Fibroblast of skin of right quadriceps (primary cell): ENCODE measurements at places on chromosomes 4 and X.

DNA sequence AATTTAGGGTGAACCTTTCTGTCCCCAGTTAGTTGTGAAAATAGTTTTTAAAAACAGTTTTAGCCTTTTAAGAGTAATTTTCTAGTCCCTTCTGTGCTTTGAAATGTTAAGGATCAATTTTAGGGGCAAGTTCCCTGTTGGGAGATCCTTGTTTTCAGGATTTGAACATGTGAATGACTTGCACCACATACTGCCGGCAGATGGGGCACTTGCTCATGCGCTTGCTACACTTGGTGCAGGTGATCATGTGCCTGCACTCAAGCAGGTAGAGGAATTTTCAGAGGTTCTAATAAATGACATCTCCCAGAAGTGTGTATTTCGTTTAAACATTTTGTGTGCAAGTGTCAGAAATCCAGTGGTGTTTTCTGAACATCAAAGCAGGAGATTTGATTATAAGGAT, 195.9 kb downstream of the CHM start:
- DNase-seq: no peak

DNA sequence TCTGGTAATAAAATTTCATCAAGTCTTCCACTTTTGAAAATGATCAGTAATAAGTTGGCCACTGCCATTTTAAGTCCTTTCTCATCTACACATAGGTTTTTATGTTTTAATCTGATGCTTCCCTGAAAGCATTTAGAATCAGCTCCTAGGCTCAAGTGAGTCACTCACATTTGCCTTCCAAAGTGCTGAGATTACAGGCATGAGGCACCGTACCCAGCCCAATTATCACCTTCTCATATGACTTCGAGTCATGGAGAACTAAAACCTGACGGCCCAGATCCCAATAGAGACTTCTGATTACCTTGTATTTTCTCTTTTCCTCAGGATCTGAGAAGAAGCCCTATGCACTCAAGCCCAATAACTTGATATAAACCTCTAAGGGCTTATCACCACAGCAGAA, 140.8 kb downstream of the OPHN1 start:
- DNase-seq: peak; percentile 20

DNA sequence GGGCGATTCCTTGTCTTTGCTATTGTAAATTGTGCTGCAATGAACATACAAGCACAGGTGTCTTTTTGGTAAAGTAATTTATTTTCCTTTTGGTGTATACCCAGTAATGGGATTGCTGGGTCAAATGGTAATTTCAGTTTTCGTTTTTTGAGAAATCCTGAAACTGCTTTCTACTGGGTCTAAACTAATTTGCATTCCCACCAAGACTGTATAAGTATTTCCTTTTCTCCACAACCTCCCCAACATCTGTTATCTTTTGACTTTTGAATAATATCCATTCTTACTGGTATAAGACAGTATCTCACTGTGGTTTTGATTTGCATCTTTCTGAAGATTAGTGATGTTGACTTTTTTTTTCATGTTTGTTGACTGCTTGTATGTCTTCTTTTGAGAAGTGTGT, 2506.0 kb downstream of the PCDH7 start:
- no peak for DNase-seq

DNA sequence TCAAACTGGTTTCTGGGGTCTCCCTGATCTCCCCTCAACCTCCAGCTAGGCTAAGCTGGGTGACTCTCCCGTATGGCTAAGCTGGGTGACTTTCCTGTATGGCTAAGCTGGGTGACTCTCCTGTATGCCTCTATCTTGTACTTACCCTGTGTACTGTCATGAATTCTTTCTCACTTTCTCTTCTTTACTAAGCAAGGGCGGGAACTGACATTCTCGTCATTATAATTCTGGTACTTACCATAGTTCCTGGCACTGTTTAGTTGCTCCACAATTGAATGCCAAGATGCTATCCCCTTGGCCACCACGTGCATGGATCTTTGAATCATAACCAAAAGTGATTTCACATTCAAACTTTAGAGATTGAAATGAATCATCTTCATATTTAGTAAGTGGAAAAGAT, 8.8 kb downstream of the INTU start:
- peak; percentile 13 for DNase-seq

GRCh38 chr4:6751611-6752485, 30.7 kb upstream of the KIAA0232 start:
- DNase-seq: no peak

- DNase-seq: no peak
These were observed 47.6 kb downstream of the NHSL2 start for GRCh38 chrX:71958281-71958675.

DNA sequence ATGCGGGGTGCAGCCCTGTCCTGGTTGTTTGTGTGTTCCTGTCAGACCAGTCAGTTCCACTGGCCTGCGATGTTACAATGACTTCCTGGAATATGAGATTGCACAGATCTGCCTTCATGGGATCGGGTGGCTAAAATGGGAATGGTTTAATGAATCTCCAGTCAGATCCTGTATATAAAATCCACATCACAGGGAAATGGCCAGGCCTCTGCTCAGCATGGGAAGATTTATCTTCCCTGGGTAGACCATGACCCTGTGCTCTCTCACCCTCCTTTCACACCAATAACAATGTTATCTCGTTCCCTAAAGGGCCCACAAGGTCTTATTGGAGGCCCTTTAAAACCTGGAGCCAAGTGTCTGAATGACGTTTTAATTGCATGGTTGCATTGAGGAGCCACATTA, 307.4 kb downstream of the RAB28 start:
- no peak for DNase-seq

GRCh38 chr4:180898305-180898704, 1344.9 kb upstream of the TENM3 start:
- no peak for DNase-seq

- no peak for DNase-seq
These were observed 28.5 kb upstream of the FGG start for GRCh38 chr4:154640999-154641398.

DNA sequence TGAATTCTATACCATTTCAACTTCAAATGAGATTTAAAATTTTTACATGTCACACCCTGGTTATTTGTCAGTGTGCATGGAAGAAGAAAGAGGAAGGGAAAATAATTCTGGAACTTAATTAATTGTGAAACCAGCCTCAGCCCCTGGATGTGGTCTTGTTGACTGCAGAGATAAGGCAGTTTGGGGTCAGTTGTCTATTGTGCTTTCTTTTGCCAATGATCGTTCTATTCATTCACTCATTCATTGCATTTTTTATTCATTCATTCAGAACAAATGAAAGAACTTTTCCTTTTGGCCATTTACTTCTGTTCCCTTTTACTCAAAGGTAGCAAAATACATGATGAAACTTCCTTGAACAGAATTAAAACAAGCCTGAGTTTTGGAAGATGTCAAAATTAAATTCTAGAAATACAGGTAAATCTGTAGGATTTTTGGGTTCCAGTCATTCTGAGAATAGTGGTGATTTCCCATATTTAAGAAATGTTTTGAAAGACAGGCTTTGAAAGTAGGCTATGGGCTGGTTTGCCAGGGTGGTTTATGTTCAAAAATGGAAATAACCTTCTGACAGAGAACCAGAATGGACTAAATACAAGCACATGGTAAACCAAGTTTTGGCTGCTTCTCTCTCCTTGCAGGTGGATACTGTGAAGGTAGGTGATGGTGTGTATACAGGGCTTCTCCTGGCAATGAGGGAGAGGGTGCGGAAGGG, 35.7 kb downstream of the PARM1 start:
- no peak for DNase-seq

DNA sequence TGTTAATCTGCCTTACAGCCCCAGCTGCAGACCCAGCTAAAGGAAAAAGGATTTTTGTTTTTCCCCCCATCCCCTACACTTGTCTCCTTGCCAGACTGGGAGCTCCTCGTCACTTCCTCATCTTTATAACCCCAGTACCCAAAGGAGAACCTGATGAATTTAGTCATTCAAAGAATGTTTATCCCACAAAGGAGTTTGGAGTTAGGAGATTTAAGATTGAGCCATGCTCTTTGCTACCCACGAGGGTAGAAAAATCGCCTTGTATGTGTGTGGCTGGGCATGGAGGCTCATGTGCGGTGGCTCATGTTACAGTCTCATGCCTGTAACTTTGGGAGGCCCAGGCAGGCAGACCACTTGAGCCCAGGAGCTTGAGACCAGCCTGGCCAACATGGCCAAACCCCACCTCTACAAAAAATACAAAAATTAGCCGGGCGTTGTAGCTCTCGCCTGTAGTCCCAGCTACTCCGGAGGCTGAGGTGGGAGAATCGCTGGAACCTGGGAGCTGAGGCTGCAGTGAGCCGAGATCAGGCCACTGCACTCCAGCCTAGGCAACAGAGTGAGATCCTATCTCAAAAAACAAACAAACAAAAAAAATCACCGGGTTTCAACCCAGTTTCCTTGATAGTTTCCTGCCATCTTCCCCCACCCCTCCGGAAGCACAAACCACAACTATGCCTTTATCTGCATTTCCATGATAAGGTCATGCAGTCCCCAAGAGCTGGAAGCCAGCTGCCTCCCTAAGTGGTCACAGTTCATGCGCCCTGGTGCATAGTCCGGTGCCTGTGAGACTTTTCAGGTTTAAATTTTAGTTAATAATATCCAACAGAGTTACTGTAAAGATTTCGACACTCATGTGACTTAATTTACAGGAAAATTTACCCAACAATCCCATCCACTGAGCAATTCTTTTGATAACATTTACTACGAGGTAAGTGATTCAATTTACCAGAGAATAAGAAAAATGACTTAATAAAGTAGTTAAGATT, 1.5 kb downstream of the CFAP97 start:
- DNase-seq: peak; percentile 14

- DNase-seq: no peak
These were observed 43.3 kb upstream of the FBXW7 start for GRCh38 chr4:152579107-152579764.

DNA sequence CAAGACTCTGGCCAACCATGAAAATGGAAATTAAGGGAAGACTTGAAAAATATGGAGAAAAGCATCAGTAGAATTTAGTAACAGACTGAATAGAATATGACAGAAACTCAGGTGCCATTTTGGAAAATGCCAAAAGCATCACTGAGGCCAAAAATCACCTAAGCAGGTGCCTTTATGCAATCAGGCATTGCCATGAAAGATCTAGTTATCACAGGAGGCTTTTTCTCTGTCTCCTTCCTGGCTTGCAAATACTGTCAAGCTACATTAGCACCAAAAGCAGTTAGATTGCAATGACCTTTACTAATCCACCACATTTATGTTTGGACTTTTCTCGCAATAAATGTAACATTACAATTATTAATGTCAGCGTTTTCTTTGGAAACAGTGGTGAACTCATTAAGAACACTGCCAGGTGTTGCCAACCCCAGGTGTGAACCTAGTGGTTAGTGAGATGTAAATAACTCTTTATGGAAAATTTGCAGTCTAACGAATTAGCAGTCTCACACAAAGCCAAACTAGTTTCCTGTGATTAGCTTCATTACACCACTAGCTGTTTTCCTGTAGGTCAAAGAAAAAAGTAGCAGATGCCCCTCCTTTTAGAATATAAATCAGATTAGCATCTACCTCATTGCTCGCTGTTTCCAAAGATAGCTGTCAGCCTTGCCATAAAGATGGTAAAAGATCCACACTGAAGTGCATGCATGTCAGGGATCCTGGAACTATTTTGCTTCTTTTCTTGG, 1568.4 kb upstream of the TENM3 start:
- no peak for DNase-seq
